ENCODE measurements at places on chromosomes 2 and 18.

- H3K4me1 ChIP-seq: no peaks in the 10 kb centered on the region
- no peak for DNase-seq
- no peak overlapping the region for H3K4me3 ChIP-seq
- H3K36me3 ChIP-seq: no peaks in the 10 kb centered on the region
Measured at GRCh38 chr18:30150586-30151250, 891.8 kb downstream of the DSC3 start.

DNA sequence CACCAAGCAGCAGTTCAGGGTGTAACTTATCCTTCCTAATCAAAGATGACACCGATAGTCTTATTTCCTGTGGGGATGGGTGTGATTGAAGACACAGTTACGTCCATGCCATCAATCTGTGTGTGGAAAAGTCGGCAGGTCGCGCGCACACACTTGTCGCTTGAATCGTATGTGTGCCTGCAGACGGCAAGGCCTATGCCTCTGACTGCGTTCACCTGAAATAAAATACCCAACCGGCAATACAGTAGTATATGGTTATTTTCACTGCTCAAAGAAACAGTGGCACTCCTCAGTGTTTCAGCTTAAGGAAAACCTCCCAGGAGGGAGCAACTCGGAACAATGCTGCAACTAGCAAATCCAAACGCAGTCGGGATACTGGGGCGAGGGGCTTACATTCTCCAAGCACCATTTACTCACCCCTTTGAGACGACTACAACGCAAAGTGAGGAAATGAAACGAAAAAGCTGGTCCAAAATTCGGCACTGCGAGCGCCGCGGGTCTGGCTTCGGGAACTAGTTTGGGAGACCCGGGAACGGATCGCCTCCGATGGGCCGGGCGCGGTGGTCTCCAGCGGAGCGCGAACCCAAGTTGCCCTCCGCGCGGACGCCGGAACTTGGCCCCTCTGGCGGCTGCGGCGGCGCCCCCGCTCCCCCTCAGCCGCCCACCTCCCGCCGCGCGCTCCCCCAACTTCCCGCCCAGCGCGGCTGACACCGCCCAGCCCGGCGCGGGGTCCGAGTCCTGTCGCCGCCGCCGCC is 675 bp downstream of the PRKD3 start:
- H3K4me1 ChIP-seq: peaks cover 4% of the 10 kb centered on the region
- H3K27ac ChIP-seq: peak overlapping the region; percentile 72
- H3K4me3 ChIP-seq: peak overlapping the region; percentile 77
- peak; percentile 39 for DNase-seq
- no peaks in the 10 kb centered on the region for H3K36me3 ChIP-seq

DNA sequence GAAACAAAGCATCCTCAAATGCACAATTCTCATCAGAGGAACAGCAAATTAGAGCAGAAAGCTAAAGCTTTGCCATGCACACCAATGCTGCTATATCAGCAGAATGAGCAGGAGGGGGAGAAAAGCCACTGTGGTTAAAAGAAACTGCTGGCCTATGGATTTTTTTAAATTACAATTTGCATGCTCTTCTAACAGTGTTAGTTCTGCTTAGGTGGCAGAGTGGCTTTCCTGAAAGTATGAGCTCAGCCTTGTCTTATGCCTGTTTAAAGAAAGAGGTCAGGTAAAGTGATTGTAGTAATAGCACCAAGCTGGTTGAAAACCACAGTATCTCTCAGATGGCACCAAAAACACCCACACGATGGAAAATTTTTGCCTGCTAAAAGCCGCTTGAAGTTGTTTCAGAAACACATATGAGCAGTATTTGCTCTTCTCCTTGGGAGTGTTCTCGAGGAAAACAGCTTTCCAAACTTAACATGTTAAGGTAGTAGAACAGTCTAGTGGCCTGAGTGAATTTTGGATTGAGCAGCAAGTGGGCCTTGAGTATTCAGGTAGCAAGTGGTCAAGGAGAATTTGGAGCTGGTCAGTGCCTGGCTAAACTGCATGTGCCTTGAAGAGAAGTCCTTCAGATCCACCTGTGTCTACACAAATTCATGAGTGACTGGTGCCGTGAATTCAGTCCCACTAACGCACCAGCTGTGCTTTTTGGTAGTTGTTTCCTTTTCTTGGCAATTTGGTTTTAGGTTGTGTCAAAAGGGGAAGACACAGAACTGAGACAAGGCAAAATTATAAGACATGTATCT is 19.6 kb upstream of the NDUFV2 start:
- no peaks in the 10 kb centered on the region for H3K36me3 ChIP-seq
- no peak for DNase-seq
- no peak overlapping the region for H3K4me3 ChIP-seq
- H3K4me1 ChIP-seq: no peaks in the 10 kb centered on the region
- H3K27ac ChIP-seq: no peak overlapping the region

- no peaks in the 10 kb centered on the region for H3K27me3 ChIP-seq
- no peak for DNase-seq
- H3K4me3 ChIP-seq: no peak overlapping the region
- no peaks in the 10 kb centered on the region for H3K4me1 ChIP-seq
- H3K27ac ChIP-seq: no peak overlapping the region
Measured at GRCh38 chr2:18276583-18277075, 283.8 kb downstream of the RDH14 start.

DNA sequence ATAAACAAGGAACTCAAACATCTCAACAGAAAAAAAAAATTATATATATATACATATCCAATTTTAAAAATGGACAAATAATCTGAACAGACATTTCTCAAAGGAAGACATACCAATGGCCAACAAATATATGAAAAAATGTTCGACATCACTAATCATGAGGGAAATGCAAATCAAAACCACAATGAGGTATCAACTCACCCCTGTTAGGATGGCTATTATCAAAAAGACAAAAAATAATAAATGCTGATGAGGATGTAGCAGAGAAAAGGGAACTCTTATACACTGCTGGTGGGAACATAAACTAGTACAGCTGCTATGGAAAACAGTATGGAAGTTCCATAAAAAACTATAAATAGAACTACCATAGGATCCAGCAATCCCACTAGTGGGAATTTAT is 46.1 kb downstream of the CLASP1 start:
- H3K36me3 ChIP-seq: no peaks in the 10 kb centered on the region
- DNase-seq: no peak
- no peaks in the 10 kb centered on the region for H3K27me3 ChIP-seq
- no peaks in the 10 kb centered on the region for H3K4me1 ChIP-seq
- H3K4me3 ChIP-seq: no peak overlapping the region
- no peak overlapping the region for H3K27ac ChIP-seq

DNA sequence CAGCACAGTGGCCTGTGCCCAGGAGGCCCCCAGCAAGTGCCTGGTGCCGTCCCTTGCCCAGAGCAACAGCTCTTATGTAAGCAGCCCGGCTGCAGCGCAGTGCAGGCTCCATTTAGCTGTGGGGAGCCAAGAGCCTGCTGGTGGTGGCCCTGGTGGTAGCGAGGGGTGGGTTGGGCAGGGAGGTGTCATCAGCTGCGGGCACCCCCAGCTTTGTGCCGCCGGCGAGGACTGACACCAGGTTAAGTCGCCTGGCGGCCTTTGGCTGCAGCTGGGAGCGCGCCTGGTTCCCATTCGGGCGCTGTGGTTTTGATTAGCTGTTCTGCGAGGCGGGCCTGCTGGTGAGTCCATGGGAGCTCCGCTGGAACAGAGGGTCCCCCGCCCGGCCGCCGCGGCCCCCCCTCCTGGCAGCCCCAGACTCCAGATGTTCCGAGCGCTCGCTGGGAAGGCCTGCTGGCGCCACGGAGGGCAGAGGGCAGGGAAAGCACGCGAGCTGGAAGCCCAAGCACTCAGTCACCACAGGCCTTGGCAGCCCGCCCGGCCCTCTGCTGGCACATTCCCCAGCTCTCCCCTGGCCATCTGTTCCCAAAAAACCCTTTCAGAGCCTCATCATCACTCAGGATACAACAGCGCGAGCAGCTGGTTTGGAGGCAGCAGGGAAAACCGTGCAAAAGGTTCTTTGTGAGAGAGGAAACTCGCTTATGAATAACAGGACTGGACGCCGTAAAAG is 18.4 kb downstream of the ATOH8 start:
- peaks cover 4% of the 10 kb centered on the region for H3K36me3 ChIP-seq
- peak; percentile 99 for DNase-seq
- H3K27ac ChIP-seq: peak overlapping the region; percentile 97

DNA sequence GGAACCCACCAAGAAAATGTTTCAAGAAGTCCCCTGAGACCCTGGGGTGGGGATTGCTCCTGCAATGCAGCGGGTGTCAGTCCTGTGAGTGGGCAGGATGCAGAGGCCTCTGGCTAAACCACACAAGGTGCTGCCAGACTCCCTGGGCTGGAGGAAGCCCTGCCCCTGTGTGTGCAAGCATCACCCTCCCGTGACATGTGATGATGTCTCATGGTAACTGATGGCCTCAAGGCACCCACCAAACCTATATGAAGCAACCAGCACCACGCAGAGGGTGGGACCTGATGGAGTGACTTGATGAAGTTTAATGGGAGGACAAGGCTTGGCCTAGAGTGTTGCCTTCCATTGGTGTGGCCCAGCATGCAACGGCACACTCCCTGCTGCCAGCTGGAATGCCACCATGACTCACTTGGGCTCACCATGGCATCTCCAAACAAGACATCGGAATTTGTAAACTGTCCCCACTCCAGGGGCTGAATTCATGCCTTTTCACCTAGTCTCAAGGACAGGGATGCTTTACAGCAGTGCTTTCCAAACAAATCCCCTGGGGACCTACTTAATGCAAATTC is 8.7 kb upstream of the SLC14A1 start:
- H3K27me3 ChIP-seq: no peaks in the 10 kb centered on the region
- no peaks in the 10 kb centered on the region for H3K36me3 ChIP-seq
- DNase-seq: no peak
- H3K4me1 ChIP-seq: peaks cover 8% of the 10 kb centered on the region

- no peaks in the 10 kb centered on the region for H3K27me3 ChIP-seq
- no peaks in the 10 kb centered on the region for H3K36me3 ChIP-seq
- H3K27ac ChIP-seq: no peak overlapping the region
- H3K4me1 ChIP-seq: peaks cover 3% of the 10 kb centered on the region
Measured at GRCh38 chr2:20231598-20232026, 6.7 kb upstream of the SDC1 start.

DNA sequence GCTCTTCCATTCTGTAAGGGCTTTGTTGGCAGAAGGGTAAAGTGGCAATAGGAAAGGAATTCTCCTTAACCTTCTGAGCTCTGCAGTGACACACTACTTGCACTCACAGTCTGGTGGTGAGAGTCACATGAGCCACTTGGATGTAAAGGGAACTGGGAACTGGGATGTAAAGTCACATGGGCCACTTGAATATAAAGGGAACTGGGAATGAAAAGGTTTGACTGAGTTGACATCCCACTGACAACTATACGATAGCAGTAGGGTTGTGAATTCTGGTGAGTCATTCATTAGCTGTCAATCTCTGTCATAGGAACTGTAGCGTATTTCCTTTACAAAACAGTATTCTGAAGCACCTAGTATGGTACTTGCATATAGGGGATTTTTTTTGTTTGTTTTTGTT is 5.5 kb downstream of the RPE start:
- H3K36me3 ChIP-seq: no peaks in the 10 kb centered on the region
- no peaks in the 10 kb centered on the region for H3K27me3 ChIP-seq
- H3K4me3 ChIP-seq: no peak overlapping the region
- peaks cover 2% of the 10 kb centered on the region for H3K4me1 ChIP-seq

DNA sequence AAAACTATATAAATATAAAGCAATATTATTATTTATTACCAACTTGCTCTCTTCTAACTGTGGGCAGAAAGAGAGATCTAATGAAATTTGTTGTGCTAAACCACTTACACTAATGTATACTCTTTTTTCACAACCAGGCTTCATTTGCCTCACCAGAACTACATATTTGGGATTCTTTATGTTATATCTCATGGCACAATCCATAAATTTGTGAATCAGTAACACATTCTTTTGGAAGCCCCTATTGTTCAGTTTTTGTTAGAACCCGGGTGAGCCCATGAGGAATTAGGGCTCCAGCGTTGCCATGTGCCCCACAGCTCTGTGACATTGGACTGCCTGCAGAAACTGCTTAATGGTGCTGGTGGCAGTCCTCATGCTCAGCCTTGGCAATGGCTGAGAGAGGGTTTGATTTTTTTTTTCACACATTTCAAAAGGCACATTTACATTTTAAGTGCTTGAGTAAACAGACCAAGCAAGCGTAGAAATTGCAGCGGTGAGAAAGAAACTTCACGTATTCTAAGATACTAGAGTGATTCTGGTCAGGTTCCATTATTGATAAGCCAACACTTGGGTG is 15.3 kb downstream of the VIT start:
- H3K4me1 ChIP-seq: peaks cover 3% of the 10 kb centered on the region
- no peaks in the 10 kb centered on the region for H3K36me3 ChIP-seq
- no peaks in the 10 kb centered on the region for H3K27me3 ChIP-seq
- H3K4me3 ChIP-seq: no peak overlapping the region
- no peak overlapping the region for H3K27ac ChIP-seq
- DNase-seq: no peak

GRCh38 chr2:237128026-237128703 is 42.5 kb downstream of the COPS8 start:
- peaks cover 17% of the 10 kb centered on the region for H3K4me1 ChIP-seq
- DNase-seq: peak; percentile 99
- no peak overlapping the region for H3K4me3 ChIP-seq
- H3K27me3 ChIP-seq: no peaks in the 10 kb centered on the region
- peak overlapping the region; percentile 90 for H3K27ac ChIP-seq

DNA sequence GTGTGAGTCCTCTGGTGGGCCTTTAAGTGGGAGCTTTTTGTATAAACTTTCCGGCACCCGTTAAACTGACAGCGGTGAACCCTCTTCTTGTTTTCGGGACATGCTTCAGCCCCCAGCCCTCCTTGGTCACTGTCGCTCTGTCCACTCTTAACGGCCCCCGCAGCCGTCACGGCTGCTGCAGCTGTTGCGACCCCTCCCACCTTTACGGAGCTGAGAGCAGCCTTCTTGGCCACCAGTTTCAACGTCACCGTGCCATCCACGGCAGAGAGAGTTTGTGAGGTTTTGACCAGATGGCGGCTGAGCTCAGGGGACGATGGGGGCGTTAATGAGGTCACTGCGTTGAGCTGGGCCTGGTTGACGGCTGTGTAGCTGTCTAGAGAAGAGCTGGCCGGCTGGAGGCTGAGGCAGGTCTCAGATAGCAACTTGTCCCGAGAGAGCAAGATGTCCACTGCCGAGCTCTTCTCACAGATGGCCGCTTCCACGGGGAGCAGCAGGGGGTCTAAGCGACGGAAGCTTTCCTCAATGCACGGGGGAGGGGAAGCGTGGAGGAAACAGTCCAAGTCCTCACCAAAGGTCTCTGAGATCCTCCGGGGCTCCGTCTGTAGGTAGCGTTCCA is 41.9 kb downstream of the KLF7 start:
- no peak for DNase-seq
- H3K27me3 ChIP-seq: no peaks in the 10 kb centered on the region
- no peak overlapping the region for H3K4me3 ChIP-seq
- peaks cover 20% of the 10 kb centered on the region for H3K4me1 ChIP-seq

GRCh38 chr2:160889439-160890170 is 270.6 kb upstream of the TANK start:
- no peak overlapping the region for H3K4me3 ChIP-seq
- no peak overlapping the region for H3K27ac ChIP-seq
- H3K36me3 ChIP-seq: no peaks in the 10 kb centered on the region

- no peaks in the 10 kb centered on the region for H3K4me1 ChIP-seq
- no peak for DNase-seq
Measured at GRCh38 chr18:46060359-46060841, 11.7 kb downstream of the PSTPIP2 start.

- peak; percentile 76 for DNase-seq
- H3K27me3 ChIP-seq: peaks cover 3% of the 10 kb centered on the region
- no peaks in the 10 kb centered on the region for H3K36me3 ChIP-seq
- H3K4me3 ChIP-seq: no peak overlapping the region
- H3K27ac ChIP-seq: no peak overlapping the region
- peaks cover 3% of the 10 kb centered on the region for H3K4me1 ChIP-seq
Measured at GRCh38 chr2:74188018-74188601, 9.4 kb upstream of the MOB1A start.
